ENCODE measurements at places on chromosomes 7 and 10.

- DNase-seq = no peak
These were observed 64.3 kb upstream of the MDFIC start for GRCh38 chr7:114857605-114858004.

DNA sequence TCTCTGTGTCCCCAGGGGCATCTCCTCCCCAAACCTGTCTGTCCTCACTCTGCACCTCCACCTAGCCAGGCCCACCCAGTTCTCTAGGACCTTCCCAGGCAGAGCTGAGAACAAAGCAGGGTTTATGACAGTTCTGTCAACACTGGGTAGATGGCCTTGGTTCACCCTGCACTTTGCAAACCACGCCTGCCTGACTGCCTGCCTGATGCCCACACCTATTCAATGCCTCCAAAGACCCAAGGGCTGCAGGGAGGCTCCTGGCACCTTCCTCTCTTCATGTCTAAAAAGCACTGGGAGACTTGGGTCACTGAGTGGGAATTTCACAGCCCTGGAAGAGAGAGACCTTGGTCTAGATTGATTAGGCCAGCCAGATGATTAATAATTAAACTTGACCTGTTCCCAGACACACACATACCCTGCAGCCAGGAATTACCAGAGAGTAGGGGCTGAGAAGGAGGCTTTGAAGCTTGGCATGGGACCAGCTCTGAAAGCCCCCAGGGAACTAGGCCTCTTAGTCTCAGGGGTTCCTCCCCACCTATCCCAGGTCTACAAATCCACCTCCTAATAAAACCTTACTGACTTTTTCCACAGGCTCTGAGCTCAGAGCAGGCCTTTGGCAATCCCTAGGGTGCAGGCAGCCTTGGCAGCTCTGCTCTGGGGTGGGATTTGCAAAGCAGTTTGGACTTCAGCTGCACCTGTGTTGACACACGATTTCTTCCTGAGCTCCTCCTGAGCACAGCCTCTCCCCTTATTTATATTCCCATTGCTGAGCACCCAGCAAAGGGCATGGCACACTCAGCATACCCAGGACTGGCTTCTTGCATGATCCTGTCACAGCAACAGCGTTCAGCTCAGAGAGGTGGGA is 25.7 kb upstream of the PDCD4 start:
- DNase-seq = no peak

- no peak for DNase-seq
These were observed 46.8 kb downstream of the NRAP start for GRCh38 chr10:113617086-113617485.

DNA sequence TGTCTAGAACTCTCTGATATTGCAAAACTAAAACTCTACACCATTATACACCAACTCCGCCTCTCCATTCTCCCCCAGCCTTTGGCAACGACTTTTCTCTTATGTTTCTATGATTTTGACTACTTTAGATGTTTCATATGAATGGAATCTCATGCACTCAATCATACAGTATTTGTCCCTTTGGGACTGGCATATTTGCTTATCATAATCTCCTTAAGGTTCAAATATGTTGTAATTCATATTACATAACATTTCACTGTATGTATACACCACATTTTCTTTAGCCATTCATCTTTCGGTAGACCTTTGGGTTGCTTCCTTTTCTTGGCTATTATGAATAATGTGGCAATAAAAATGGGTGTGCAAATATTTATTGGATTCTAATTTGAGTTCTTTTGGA is 164.4 kb downstream of the ARL4A start:
- DNase-seq = no peak
